Activated CD8-positive, alpha-beta memory T cell treated with anti-CD3 and anti-CD28 coated beads, Interleukin-2, amount 10 ng/mL, durations not matched to agents 7 days and 5 days (primary cell): ENCODE measurements at places on chromosomes 2 and 18. TPM values are rescaled to one million over a fixed set of nuclear protein-coding genes. Genes with fewer than 3 reads are reported as not detected.

The GPR45 gene
- not detected for total RNA-seq

GRCh38 chr18:75409806-75410205 lies 17.7 kb downstream of the SMIM21 start:
- no peak for DNase-seq

DNA sequence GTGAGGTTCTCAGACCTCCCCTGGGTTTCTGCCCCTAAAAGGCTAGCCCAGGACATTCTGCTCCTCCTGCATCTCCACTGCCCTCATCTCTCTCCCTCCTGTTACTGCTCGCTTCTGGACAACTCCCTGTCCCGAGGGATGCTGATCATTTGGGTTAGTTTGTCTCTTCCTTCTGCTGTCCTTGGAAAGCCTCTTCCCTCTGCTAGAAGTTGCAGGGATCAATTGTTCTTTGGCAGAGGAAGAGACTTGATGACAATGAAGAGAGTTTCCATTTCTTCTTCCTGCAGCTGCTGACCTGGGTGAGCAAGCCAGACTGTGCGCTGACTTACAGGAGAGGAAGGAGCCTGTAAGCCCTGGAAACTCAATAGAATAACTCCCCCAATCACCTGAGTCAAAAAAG lies 68.9 kb downstream of the RDH14 start:
- DNase-seq = no peak

DNA sequence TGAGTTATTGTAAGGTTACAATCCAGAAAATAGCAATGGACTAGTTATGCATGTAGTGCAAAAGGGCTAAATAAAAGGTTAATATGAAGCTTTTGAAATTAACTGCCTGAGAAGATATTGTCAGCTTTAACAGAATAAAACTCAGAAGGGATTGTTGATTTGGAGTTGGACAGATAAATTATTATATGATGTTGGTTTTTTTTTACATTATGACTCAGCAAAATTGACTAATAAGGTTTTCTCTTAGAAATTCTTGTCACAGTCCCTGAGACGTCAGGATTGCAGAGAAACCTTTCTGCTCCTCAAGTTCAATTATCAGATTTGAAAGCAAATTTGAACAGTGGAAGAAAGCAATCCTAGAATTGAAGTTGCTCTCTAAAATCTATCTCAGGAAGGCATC lies 946.9 kb downstream of the CBLN2 start:
- DNase-seq = no peak

- no peak for DNase-seq
These were observed 40.7 kb downstream of the GDF7 start for GRCh38 chr2:20707601-20708000.
